HFFc6 (cell line): ENCODE measurements at places on chromosomes 12 and 14.

DNA sequence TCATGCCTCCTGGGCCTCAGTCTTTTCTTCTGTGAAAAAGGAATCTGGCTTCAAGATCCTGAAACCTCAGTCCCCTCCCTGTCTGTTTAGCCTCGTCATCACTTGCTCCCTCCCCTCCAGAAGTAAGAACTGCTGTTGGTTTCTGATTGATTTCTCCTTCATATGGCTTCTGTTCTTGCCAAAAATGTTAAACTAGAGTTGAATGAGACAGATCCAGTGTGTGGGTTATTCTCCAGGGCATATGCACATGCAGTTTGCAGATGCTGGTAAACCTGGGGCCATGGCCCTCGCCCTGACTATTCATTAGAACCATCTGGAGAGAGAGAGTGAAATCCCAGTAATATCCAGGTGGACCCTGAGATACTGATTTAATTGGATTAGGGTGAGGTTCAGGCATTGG, 175.1 kb downstream of the TMEM132C start:
- no peaks in the 10 kb centered on the region for H3K27me3 ChIP-seq
- H3K4me1 ChIP-seq, result no peaks in the 10 kb centered on the region
- no peaks in the 10 kb centered on the region for H3K36me3 ChIP-seq
- no peak overlapping the region for H3K4me3 ChIP-seq
- no peak overlapping the region for H3K27ac ChIP-seq

GRCh38 chr14:73728717-73729330, 14.6 kb upstream of the PNMA1 start:
- peak; percentile 53 for DNase-seq
- peaks cover 31% of the 10 kb centered on the region for H3K36me3 ChIP-seq
- no peak overlapping the region for H3K4me3 ChIP-seq

GRCh38 chr14:60025571-60025970, 66.2 kb upstream of the PCNX4 start:
- H3K4me1 ChIP-seq, result no peaks in the 10 kb centered on the region
- H3K36me3 ChIP-seq, result no peaks in the 10 kb centered on the region
- DNase-seq, result no peak
- H3K4me3 ChIP-seq, result no peak overlapping the region
- H3K27ac ChIP-seq, result no peak overlapping the region

DNA sequence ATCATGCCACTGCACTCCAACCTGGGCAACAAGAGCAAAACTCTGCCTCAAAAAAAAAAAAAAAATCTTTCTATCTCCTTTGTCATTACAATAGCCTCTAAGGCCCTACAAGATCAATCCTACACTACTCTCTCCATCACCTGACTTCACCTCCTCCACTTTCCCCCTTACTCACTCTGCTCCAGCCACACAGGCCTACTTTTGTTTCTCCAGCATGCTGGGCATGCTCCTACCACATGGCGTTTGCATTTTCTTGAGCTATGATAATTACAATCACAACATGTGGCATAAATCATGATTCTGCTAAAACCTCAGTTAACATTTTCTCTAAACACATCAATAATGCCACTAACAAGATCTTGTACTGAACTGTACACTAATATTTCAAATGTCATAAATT, 7.8 kb downstream of the PPP1R13B start:
- H3K27me3 ChIP-seq, result no peaks in the 10 kb centered on the region
- no peak overlapping the region for H3K4me3 ChIP-seq
- H3K4me1 ChIP-seq, result peaks cover 6% of the 10 kb centered on the region
- no peak for DNase-seq
- H3K36me3 ChIP-seq, result no peaks in the 10 kb centered on the region

GRCh38 chr12:92973614-92974013, 44.5 kb upstream of the EEA1 start:
- peak overlapping the region; percentile 58; the same call in 1 of the 2 replicates for H3K27ac ChIP-seq
- no peak overlapping the region for H3K4me3 ChIP-seq
- peaks cover 45% of the 10 kb centered on the region for H3K4me1 ChIP-seq

DNA sequence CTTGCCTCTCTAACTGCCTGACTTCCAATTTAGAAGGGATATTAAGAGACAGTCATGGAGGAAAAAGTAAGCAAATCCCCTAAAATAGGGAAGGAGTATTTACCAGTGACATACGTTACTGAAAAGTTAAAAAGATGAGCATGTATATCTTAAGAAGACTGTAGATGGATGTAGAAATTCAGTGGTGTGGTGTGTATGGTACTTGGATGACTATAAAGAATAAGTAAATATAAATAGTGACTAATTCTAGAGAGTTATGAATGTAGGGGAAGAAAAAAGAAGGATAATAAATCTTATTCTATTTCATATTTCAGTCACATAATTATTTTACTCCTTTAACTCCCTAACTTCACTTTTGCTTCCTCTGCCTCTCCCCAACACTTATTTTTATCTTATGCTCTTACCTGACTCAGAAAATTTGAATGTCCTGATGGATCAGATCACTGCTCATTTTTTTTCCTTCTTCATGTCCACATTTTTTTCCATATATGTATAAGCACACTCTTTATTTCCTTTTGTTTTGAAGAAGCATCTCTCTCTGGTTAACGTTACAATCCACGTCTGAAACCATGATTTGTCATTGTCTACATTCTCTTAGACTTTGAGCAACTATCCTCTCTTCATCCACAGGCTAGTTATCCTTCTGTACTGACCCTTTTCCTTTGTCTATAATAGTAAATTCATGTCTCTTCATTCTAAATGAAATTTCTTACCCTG, 422.7 kb upstream of the SYT1 start:
- DNase-seq, result no peak
- H3K4me3 ChIP-seq, result peak overlapping the region; percentile 65
- H3K4me1 ChIP-seq, result peaks cover 16% of the 10 kb centered on the region
- H3K36me3 ChIP-seq, result no peaks in the 10 kb centered on the region

DNA sequence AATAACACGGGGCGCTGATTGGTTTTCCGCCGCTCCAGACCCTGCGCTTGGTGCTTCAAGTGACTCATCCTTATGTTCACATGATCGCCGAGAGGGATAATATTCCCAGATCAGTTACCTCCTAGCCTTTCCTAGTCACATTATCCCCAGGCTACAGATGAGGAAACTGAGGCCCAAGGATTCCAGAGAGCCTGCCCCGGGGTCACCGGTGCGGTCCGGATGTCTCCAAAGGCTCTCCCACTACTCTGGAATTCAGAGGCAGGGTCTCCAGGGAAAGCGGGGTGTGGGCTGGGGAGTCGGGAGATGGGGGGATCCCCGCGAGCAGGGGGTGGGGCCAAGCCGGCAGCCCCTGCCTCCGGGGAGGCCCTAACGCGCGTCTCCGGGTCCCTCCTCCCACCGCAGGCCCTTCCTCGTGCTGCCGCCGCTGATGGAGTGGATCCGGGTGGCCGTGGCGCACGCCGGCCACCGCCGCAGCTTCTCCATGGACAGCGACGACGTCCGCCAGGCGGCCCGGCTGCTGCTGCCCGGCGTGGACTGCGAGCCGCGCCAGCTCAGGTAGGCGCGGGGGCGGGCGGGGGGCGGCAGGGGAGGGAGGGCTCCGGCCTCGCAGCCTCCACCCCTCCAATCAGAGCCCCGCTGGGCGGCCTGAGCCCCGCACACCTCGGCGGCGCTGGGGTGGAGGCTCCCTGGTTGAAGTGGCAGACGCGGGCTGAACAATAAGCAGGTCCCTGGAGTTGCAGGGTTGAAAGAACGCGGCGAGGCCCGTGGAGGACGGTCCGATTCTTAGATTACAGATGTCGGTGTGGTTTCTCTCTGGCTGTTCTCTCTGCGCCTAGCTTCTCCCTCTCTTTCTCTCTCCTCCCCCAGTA, 104.6 kb upstream of the PWP1 start:
- no peak for DNase-seq
- H3K36me3 ChIP-seq, result no peaks in the 10 kb centered on the region
- no peaks in the 10 kb centered on the region for H3K4me1 ChIP-seq
- no peak overlapping the region for H3K27ac ChIP-seq
- H3K27me3 ChIP-seq, result no peaks in the 10 kb centered on the region; the same call in 1 of the 2 replicates

DNA sequence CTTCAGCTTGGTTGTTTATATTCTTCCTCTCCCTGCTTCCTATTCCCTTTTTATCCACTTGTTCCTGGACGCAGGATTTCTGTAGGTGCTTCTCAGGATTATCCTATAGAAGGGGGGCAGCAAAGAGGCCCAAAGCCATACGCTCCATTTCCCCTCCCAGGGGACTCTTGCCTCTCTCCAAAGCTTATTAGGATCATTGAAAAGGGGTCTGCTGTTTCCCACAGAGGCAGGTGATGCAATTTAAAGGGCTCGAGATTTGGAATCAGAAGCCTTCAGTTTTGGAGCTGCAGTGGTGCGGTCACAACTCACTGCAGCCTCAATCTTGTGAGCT, 31.5 kb upstream of the SYNDIG1L start:
- H3K4me1 ChIP-seq, result peaks cover 12% of the 10 kb centered on the region
